Right forelimb (tissue), 1 donor: ENCODE measurements at places on chromosomes 1 and 21.
A peak's percentile ranks its signal among the peaks of the same experiment; 100 is the strongest.

- no peak for DNase-seq
These were observed 19.1 kb downstream of the ILDR2 start for GRCh38 chr1:166956057-166956850.

DNA sequence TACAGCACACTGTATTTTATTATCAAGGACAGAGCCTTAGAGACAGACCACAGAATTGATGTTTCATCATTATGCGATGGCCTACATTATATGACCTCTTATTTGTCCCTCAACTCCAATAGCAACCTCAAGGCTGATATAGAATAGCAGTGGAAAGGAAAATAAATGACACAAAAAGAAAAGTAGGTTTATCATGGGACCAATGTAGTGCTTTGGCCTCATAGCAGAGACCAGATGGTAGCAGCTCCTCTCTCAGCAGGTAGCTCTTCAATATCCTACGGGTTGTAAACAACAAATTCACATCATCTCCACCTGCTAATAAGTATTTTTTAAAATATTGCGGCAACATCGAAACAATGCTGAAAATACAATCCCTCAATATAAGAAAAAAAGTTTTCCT, 25.2 kb downstream of the ANP32E start:
- DNase-seq = no peak

DNA sequence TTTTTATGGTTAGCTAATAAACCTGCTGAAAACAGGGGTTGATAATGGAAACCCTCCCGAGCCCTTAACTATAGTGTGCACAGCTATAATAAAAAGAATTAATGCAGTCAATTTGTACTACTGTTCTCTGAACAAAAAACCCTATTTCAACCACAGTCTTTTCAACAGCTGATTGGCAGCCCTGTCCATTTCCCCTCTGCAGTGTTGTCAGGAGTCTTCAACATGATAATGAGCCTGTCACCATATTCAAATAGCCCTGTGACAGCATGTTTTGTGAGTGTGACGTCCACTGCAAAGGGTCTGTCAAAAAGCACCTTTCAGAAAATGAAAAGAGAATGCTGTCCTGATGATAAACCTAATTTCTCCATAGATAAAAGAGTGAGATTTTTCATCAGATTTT, 92.7 kb downstream of the ESRRG start:
- DNase-seq = no peak

DNA sequence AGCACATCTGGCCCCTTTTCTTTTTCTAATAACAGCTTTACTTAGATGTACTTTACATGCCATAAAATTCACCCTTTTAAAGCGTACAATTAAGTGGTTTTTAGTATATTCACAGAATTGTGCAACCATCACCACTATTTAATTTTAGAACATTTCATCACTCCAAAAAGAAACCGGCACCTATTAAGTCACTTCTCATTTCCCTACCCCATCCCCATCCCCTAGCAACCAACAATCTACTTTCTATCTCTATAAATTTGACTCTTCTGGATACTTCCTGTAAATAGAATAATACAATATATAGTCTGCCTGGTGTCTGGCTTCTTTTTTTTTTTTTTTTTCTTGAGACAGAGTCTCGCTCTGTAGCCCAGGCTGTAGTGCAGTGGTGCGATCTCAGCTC, 59.5 kb upstream of the ENAH start:
- DNase-seq = no peak

DNA sequence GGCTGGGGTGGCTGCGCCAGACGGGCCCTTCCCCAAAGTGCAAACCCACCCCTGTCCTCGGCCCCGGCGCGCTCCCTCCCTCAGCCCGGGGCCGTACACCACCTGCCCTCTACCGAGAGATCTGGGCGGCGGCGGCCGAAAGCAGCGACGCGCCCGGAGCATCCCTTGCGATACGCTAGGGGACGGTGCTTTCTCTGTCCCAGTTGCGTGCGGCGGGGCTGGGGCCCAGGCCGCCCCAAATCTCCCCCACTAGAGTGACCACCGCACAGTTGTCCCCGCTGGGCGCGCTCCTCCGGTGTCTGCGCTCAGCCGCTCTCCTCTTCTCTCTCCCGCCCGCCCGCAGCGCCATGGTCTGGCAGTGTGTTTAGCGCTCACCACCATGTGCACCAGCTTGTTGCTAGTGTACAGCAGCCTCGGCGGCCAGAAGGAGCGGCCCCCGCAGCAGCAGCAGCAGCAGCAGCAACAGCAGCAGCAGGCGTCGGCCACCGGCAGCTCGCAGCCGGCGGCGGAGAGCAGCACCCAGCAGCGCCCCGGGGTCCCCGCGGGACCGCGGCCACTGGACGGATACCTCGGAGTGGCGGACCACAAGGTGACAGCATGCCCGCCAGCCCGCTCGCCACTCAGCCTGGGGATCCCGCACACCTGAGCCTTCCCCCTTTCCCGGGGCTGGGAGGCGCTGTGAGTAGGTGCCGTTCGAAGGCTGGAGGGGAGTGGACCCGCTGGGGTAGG, 1.0 kb downstream of the ST6GALNAC5 start:
- peak; percentile 63 for DNase-seq

DNA sequence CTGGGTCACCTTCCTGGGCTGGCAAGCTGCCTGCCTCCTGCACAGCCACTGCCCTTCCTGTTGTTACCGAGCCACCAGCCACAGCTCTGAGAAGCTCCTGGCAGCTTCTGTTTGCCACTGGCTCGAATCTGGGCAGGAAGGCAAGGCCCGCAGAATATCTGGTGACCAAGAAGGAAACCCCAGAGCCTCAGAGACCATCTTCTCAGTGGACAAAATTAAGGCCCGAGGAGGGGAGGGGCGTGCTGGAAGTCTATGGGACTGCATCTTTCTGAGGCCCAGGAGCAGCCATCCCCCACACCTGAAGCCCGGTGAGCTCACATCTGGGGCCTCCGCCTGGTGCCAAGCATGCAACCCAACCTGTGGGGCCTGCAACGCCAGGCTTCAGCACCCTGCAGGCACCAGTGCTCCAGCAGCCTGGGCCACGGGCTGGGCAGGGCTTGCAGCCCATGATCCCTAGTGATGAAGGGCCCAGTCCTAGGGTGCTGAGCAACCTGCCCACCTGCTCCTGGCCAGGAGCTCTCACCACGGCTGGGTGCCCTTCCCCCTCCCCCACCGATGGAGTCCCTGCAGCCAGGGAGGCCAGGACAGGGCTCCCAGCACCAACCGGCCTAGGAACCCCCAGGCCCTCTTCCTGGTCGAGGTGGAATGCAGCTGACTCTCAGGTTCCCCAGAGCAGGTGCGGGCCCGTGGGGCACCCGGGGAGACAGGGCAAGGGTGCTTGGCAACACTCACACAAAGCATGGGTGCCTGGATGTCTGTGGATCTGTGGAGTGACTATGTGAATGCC, 879 bp downstream of the CPTP start:
- DNase-seq = no peak

DNA sequence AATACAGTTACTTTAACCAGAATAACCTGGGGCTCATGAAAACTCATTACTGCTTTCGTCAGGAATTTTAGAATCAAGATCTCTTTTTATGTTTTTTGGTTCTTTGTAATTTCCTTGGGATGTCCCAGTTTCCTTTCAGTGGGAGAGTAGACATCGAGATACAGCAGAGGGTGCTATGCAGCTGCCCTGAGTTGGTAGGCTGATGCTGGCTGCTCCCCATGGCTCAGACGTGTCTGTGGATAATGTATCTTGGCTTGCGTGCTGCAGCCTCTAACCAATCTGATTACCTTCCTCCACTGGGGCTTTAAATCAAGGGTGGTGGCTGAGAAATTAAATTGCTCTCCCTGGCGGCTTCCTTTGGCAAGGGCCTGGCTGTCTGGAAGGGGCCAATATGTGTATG, 253.7 kb downstream of the CACNA1E start:
- DNase-seq = no peak
